CD4-positive, alpha-beta T cell treated with Interleukin-4 for 4 hours (primary cell): ENCODE measurements at places on chromosomes 13 and 19.

- no peak for DNase-seq
Measured at GRCh38 chr13:57631596-57632275, at the start of gene PCDH17. Gene PCDH17, plus strand, starts transcription at chr13:57631744. Its CDS starts 803 bp downstream, at chr13:57632547.

DNA sequence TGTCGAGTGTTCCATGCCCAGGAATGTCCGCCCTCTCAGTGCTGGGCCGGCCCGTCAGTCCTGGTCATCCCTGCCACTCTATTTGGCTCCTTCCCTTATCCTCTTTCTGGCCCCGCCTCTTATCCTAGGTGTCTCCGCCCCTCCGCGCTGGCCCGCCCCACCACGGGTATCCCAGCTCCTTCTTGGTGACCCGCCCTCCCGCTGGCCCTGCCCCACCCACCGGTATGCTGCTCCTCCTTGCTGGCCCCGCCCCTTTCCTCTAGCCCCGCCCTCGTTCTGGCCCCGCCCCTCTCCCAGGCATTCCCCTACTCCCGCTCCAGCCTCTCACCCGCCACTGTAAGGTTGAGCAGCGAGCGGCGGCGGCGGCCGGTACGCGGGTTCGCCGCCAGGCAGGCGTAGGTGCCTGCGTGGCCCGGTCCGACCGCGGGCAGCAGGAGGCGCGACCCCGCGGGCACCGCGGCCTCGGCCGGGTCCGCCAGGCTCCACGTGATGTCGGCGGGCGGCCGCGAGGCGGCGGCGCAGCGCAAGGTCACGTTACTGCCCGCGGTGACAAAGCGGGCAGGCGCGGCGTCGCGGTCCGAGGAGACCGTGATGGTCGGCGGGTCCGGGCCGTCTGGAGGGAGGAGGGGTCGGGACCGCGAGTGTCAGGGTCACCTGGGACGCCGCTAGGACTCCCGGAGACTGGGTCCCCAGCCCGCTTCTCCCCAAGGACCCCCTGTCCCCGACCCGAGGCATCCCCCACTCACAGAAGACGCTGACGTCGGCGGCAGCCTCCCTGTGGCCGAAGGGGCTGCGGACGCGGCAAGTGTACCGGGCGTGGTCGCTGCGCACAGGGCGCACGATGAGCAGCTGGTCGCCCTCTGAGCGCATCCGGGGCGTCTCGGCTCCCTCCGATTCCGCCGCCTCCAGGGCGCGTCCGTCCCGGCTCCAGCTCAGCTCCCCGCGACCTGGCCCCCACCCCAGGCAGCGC is 2.0 kb downstream of the VSIG10L start:
- DNase-seq = peak; percentile 88

DNA sequence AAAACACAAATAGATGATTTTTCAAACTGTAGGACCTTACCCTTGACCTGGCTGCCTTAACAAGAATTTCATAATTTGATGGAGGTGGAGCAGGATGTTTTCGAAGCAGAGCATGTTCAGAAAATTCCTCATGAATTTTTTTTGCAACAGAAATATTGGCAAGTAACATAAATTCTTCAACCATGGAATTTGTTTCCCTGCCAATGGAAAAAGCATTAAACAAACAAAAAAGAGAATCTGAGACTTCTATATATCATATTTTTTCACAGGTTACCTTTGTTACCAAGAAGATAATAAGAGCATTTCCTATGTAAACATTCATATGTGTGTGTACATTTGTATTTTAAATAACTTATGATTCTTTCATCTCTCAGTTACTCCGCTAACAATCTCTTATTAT is 18.3 kb downstream of the DIS3 start:
- no peak for DNase-seq

DNA sequence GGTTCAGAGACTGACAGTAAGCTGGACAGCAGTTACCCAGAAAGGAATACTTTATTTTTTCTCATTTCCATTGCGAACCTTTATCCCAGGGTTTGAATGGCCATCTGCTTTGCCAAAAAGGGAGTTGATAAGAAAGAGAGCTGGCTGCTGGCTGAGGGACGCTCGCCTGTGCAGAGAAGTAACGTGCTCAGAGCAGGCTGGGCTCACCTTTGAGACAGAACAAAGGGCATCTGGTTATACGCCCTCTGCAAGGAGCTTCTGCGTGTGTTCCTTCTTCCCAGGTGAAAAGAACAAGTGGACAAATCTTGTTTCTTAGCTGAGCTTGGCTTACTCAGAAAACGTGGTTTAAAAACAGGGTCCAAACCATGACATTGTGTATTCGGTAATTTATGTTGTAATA is 47.4 kb downstream of the EFNB2 start:
- DNase-seq = no peak

GRCh38 chr13:93853912-93854311 is 625.6 kb downstream of the DCT start:
- DNase-seq = no peak

DNA sequence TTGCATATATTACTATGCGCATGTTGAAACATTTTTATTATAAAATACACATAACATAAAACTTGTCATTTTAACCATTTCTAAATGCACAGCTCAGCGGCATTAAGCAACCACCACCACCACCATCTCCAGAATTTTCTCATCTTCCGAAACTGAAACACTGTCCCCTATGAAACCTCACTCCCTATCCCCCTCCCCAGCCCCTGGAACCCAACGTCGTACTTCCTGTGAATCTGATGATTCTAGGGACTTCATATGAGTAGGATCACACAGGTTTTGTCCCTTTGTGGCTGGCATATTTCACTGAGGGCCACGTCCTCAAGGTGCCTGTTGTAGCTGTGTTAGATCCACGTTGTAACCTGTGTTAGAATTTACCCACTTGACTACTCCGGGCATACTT is 716 bp upstream of the MAP2K2 start:
- no peak for DNase-seq

- DNase-seq = no peak
Measured at GRCh38 chr13:92825938-92826596, 400.5 kb upstream of the GPC6 start.

DNA sequence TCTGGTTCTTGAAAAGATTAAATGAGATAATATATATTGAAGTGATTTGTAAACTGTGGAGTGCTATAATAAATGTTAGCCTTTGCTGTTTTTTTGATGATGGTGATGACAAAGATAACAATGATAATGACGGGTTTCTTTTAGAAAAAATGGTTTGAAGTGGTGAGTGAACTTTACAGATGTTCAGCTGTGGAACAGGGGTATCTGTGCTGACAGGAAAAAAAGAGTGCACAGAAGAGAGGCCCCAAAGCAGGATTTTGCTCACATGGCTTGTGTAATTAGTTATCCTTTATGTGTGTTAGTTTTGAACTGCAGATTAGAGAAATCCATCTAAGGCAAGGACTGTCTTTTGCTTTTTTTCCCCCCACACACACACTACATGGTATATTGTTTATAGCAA is 119.2 kb downstream of the CYSLTR2 start:
- no peak for DNase-seq

- no peak for DNase-seq
Measured at GRCh38 chr19:23787106-23787505, 28.4 kb upstream of the ZNF681 start.

DNA sequence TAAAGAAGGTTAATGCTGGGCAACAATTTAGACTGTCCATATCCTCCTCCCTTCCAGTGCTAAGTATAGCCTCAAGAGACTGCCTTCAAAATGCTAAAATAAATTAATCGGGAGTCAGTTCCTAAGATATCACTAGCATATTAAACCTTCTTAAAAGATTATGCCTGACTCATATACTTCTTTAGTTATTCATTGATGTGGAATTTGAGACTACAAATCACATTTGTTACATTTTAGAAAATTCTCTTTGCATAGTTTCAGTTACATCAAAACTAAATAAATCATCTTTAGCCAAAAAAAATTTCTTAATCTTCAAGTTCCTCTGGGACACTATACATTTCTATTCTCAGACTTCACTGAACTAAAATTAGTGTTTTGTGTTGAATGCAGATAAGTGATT is 769.1 kb downstream of the PCDH9 start:
- DNase-seq = no peak

- no peak for DNase-seq
Measured at GRCh38 chr19:18731562-18732008, 48.1 kb downstream of the CRTC1 start.

GRCh38 chr13:81488021-81488420 is 1147.1 kb upstream of the SPRY2 start:
- no peak for DNase-seq

GRCh38 chr13:40706439-40706838 is 40.0 kb upstream of the FOXO1 start:
- no peak for DNase-seq

GRCh38 chr13:38658906-38659305 is 28.0 kb upstream of the FREM2 start:
- no peak for DNase-seq

DNA sequence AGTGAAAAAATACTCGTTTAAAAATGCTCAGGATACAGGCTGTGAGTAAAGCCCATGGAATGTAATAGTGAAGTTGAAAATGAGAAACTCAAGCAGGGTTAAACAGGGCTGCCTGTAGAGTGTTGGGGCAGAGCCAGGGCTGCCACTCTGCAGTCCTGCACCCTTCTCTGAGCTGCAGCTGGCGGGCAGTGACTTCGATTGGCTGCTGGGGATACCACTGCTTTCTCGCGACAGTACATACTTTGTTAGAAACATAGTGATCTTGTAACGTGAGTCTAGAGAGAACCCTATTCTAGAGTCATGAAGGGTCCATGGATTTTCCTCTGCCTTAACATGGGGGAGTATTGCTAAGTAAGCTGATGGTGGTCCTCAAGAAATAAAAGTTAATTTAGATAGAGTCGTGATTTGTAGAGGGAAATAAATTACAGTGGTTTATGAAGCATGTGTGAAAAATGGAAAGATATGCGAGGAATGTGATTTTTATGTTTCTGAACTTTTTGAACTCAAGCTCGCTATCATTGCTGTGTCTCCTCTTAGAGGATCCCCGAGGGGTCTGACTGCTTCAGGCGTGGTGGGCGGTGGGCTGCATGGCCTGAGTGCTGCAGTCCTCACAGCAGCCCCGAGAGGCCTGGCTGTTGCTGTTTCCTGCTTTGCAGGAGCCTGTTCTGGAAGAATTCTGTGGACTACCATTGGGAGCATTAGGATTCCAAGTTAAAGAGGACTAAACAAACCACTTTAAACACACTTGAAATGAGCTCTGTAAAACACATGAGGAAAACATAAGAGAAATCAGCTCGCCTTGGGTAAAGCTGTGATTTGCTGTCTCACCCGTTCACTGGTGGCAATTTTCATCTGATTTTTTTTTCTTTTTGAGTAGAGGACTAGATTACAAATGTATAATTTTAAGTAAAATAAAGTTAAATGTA is 95.7 kb downstream of the ARHGEF7 start:
- no peak for DNase-seq

GRCh38 chr13:21256351-21256761 is 79.9 kb downstream of the MRPL57 start:
- no peak for DNase-seq

DNA sequence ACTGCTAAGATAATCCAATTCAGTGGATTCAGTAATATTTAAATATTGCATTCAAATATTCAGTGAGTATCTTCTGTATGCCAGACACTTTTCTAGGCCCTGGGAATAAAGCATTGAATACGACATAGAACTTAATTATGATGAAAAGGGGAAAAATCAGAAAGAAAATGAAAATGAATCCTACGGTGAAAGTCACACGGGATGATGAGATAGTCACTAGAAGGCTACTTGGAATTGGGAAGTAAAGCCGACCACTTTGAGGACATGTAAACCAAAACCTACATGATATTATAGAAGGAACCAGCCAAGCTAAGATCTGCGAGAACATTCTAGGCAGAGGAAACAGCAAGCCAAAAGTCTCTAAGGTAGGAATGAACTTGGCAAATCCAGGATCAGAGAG is 10.1 kb downstream of the DPY19L3 start:
- no peak for DNase-seq

- DNase-seq = no peak
Measured at GRCh38 chr13:48493851-48494250, 39.0 kb downstream of the RCBTB2 start.

GRCh38 chr19:40229484-40229883 is 3.0 kb upstream of the CCNP start:
- DNase-seq = peak; percentile 53

DNA sequence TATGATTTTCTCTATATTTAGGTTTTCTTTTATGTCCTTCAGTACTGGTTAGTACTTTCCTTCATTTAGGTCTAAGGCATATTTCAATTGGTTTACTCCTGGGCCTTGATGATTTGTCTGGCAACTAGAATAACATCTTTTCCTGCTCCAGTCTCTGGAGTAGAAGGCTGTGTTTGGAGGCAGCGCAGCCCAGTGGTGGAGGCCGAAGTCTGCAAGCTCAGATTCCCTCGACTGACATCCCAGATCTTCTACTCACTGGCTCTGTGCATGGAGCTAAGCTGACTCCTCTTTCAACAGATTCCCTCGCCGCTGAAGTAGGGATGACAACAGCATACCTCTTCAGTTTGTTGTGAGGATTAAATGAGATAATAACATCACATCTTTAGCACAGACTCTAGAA is 141.0 kb downstream of the RAP2A start:
- no peak for DNase-seq

- DNase-seq = no peak
Measured at GRCh38 chr13:102071711-102072110, 330.1 kb downstream of the FGF14 start.

- DNase-seq = no peak
Measured at GRCh38 chr19:5154129-5154798, 185.4 kb downstream of the KDM4B start.

- DNase-seq = no peak
Measured at GRCh38 chr19:51027873-51028272, 1.5 kb upstream of the KLK11 start.

DNA sequence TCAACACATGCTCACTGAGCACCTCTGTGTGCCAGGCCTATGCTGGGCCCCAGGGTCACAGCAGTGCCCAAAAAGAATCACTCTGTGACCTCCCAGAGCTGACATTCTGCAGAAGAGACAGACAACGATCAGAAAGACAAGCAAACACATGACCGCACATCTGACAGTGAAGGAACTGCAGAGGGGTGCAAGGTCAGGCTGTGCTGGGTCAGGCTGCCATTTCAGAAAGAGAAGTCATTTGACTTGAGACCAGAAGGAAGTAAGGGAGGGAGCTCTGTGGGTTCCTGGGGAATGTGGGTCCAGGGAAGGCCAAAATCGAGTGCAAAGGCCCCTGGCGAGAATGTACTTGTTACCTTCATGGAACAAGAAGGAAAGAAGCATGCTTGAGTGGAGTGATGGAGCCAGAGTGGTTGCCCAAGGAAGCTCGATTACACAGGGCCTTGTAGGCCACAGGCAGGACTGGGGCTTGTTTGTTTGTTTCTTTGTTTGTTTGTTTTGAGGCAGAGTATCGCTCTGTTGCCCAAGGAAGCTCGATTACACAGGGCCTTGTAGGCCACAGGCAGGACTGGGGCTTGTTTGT is 11.4 kb upstream of the CD22 start:
- no peak for DNase-seq
